ENCODE measurements at places on chromosomes 3 and 15. TPM values are rescaled to one million over a fixed set of nuclear protein-coding genes. Genes with fewer than 3 reads are reported as not detected.

- no peak for DNase-seq
These were observed 40.3 kb downstream of the CHST14 start for GRCh38 chr15:40511093-40511471.

DNA sequence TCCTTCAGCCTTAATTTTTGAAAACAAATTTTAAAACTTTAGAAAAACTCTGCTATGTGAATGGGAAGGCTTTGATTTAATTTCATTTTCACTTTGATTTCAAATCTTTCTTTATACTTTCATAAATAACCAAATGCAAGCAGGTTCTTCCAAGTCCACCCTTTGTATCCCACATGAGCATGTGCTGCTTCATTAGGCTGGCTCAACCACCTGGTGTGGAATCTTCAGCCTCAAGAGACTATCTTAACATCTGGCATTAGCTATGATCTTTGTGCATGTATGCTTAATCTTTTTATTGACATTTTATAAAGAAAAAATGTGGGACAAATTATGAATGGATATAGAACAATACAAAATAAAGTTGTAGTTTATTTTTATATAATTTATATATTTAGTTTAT, 81.8 kb upstream of the MLF1 start:
- no peak for DNase-seq

GRCh38 chr3:61526308-61526707, 35.1 kb upstream of the PTPRG start:
- no peak for DNase-seq

- no peak for DNase-seq
These were observed 426.7 kb upstream of the TPRG1 start for GRCh38 chr3:188745031-188745430.

DNA sequence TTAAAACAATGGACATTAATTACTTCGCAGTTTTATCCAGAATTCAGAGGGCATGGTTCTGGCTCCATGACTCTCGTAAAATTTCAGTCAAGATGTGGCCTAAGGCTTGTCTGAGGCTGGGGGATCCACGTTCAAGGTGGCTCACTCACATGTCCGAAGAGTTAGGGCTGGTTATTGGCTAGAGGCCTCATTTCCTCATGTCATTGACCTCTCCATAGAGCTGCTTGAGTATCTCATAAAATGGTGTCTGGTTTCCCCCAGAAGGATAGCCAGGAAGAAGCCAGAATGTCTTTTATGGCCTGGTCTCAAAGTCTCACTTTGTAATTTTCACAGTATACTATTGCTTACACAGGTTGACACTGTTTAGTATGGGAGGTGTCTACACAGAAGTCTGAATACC, 67.3 kb upstream of the DCBLD2 start:
- no peak for DNase-seq

DNA sequence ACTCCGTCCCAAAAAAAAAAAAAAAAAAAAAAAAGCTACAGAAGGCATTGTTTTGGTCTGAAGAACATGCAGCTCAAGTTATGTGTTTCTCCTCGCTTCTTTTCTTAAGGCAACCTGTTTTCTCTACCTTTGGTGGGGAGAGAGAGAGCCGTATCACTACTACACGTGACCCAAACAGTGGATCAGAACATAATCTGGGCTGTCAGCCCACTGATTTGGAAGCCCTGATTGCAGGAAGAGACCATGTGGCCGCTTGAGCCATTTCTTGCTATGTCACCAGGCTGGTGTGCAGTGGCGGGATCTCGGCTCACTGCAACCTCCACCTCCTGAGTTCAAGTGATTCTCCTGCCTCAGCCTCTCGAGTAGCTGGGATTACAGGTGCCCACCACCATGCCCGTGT, 69.8 kb downstream of the ABTB1 start:
- no peak for DNase-seq

Gene IQCF6
- total RNA-seq = not detected

Gene SLC2A2
- total RNA-seq = not detected

Gene CPLX3
- 0.28 TPM for total RNA-seq

Gene GLDN
- total RNA-seq = not detected

Gene SCN5A
- total RNA-seq = 0.53 TPM
